ENCODE measurements at places on chromosomes 4 and X.

DNA sequence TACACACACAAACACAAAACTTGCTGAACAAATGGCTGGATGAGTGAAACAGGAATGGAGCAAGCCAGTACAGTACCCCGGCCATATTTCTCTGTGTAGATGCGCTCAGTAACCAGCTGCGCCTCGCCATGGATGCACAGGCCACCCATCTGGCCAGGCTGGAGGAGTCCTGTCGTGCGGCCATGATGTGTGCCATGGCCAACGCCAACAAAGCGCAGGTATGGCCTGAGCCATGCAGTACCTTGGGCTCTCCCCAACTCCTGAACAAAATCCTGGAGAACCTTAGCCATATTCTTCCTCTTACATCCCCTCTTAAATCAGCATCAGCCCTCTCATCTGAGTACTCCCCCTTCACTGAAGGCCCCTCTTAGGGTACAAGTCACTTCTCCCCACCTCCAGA, 4.4 kb downstream of the HSD17B10 start:
- no peak for DNase-seq

DNA sequence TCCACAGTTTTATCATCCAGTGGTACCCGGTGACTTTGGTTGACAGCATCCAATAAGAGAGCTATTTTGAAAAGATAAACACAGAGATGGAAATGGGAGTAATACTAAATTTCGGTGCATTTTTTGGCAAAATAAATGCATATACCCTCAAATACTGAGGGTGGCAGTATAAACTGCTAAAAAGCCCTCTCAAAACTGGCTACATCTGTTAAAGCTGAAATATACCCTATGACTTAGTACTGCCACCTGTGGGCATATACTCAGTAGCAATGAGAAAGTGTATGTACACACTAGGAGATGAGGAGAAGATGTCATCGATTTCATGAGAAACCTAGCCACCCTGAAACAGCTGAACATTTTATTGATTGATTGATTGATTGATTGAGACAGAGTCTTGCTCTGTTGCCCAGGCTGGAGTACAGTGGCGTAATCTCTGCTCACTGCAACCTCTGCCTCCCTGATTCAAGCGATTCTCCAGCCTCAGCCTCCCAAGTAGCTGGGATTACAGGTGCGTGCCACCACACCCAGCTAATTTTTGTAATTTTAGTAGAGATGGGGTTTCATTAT, 12.2 kb upstream of the TMEM128 start:
- peak; percentile 9 for DNase-seq

DNA sequence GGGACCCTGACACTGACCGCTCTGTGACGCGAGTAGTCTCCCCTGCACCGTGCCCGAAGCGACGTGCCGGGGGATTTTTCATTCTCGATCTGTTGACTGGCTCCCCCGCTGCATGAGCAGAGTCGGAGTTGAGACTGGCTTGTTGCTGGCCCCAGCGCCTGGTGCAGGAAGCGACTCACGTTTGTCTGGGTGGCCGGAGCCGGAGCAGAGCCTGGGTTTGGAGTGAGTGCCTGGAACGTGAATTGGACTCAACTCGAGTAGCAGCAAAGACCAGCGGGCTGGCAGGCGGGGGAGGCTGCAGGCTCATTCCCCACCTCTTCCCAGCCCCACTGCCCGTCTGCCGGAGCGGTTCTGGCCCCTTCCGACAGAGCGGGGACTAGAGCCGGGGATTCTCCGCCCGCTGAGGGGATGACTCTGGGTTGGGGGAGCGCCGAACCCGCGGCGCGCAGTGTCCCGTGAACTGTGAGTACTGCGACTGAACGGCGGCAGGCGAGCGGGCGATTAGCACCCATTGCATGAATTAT, 554 bp downstream of the PCDH7 start:
- DNase-seq = no peak

- DNase-seq = no peak
Measured at GRCh38 chrX:133630362-133630761, 215.1 kb upstream of the GPC4 start.

- no peak for DNase-seq
Measured at GRCh38 chr4:64807821-64808220, 398.6 kb upstream of the TECRL start.

- DNase-seq = no peak
Measured at GRCh38 chr4:176077561-176077960, 11.9 kb downstream of the WDR17 start.

GRCh38 chr4:181017038-181017437, 1226.2 kb upstream of the TENM3 start:
- DNase-seq = no peak

- no peak for DNase-seq
Measured at GRCh38 chr4:170003071-170004070, 22.8 kb downstream of the MFAP3L start.
